NCI-H146 (cell line): ENCODE measurements at places on chromosomes 5 and 9.
A peak's percentile ranks its signal among the peaks of the same experiment; 100 is the strongest.

DNA sequence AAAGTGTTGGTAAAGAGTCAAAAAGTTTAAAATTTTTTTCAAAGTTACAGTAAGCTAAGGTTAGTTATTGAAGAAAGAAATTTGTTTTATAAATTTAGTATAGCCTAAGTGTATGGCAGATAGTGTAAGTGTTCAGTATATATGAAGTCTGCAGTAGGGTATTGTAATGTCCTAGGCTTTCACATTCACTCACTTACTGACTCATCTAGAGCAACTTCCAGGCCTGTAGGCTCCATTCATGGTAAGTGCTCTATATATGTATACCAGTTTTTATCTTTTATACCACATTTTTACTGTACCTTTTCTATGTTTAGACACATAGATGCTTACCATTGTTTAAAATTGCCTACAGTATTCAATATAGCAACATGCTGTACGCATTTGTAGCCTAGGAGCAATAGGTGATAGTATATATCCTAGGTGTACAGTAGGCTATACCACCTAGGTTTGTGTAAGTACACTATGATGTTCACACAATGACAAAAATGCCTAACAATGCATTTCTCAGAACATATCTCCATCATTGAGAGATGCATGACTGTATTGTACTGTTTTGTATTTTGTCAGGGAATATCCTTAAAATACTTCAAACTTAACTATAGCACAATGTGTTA, 38.5 kb downstream of the CYSTM1 start:
- DNase-seq = no peak

DNA sequence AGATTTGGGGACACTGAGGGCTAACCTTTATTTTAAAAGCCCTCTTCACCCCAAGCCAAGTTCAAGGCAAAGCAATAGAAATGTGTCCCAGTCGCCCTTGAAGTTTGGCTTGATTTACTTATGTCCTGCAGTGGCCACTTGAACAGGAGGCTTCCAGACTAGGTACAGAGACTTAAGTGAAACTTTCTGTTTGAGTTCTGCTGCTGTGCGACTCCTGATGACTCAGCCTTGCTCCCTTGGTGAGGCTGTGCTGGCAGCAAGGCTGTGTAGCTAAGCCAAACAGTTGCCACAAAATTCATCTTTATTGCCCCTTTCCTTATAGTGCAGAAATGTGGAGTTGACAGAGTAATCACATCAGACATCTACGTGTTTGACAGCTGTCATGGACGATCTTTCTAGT, 68.8 kb upstream of the NTRK2 start:
- no peak for DNase-seq

- DNase-seq = no peak
Observed at GRCh38 chr5:81315336-81315735, 13.9 kb downstream of the ZCCHC9 start.

DNA sequence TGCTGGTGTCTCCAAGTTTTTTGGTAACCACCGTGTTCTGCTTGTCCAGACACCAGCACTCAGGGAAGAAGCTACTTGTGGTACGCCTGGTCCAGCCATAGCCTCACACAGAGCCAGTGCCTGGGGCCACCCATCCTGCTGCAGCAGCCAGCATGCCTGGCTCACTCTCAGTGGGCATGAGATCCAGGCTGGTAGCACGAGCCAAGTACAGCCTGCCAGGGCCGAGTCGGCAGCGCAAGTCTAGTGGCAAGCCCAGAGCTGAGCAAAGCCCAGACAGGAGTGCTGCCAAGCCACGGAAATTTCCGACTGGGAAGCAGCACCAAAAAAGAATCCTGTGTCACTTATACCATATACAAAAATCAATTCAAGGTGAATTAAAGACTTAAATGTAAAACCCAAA, 36.3 kb upstream of the FBXL17 start:
- DNase-seq = no peak

DNA sequence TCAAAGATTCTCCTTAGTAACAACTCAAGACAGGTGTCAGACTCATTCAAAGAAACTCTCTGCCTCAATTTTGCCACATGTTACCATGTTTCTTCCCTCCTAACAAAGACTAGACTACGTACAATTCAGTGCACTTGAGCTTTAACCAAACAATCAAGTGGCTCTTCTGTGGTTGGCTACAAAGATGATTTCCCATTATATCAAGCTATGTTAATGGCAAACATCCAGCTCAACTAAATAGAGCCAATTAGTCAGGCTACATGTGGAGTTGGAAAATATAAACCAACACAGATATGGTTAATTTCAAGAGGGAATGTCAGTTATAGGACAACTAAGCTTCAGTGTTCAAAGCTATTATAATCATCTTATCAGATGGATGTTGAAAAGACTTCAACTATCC, 29.2 kb upstream of the ADRA1B start:
- DNase-seq = no peak

DNA sequence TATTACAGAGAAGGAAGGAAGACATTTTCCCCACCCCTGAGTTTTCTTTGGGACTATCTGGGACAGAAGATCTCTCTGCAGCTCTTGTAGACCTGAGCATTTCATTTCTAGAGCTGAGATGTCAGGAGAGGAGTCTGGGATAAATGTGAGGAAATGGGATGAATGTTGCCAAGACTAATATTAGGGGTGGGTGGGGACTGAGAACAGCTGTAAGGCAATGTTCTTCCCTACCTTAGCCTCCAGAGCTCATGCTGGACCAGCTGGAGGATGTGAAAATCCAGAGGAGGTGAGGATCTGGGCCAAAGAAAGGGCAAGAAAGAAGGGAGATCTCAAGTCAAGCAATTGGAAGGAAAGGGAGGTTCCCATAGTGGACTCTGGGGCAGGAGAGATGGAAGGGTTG, 23.1 kb upstream of the FOXD1 start:
- no peak for DNase-seq

DNA sequence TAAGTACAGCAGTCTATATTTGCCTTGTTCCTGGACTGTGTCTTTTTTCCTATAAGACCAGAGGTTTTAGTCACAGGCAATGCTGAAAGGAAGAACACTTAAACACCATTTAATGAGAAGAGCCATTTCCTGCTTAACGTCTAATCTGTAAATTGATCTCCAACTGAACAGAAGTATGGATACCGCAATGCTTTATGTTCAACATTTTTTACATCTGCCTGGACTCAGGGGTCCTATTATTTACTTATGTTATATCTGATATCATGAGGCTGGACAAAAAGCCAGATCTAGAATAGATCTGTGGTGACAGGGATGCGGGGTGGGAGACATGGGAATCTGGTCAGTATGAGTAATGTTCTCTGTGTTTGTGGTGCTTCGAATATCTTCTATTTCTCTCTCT, 334.6 kb upstream of the MPDZ start:
- DNase-seq = no peak

GRCh38 chr5:165834891-165835290, 2329.5 kb downstream of the MAT2B start:
- no peak for DNase-seq

DNA sequence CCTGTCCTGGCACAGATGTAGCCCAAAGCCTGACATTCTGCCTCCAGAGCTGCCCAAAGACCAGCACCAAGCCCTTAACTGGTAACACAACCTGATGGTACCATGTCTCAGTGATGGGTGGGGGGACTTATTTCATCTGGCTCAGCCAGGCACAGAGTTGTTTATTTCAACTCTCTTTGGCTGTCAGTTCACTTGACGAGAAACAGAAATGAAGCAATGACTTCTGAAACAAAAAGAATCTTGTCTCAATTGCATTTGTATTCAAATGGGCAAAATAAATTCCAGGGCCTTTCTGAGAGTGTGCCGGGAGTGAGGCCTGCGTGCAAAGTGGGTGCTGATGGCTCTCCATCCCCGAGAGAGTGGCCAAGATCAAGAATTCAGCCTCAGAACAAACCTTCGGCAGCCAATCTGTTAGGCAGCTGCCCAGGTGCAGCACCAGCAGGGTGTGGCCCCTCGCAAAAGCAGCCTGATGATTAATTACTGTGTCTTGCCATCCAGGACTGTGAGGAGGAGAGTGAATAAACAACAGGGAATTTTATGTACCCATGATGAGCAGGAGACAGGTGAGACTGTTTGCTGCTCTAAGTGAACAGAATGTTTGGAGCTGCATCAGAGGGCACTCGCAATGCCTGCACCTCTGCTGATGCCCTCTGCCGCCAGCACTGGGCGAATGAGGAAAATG, 238.0 kb downstream of the HSPA4 start:
- DNase-seq = peak; percentile 75

GRCh38 chr9:79764374-79764773, 192.6 kb downstream of the TLE4 start:
- DNase-seq = no peak

GRCh38 chr5:76548525-76549229, 74.5 kb downstream of the F2RL2 start:
- DNase-seq = no peak

- no peak for DNase-seq
Observed at GRCh38 chr9:126459546-126459945, 132.9 kb downstream of the MVB12B start.

DNA sequence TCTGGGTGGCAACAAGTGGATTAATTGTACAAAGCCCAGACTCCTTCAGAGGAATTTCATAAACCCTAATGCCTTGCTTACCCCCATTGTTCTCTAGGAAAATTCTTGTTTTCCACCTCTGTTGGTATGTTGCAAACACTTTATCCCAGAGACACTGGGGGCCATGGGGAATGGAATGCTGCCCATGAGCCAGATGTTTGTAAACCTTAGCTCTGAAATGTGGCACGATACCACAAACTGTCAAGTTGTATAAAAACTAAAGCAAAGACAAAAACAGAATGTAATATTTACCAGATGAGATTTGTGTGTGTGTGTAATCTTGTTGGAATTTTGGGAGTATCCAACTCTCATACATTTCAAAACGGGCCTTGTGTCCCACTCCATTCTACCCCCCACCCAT, 465.0 kb downstream of the EBF1 start:
- DNase-seq = no peak

DNA sequence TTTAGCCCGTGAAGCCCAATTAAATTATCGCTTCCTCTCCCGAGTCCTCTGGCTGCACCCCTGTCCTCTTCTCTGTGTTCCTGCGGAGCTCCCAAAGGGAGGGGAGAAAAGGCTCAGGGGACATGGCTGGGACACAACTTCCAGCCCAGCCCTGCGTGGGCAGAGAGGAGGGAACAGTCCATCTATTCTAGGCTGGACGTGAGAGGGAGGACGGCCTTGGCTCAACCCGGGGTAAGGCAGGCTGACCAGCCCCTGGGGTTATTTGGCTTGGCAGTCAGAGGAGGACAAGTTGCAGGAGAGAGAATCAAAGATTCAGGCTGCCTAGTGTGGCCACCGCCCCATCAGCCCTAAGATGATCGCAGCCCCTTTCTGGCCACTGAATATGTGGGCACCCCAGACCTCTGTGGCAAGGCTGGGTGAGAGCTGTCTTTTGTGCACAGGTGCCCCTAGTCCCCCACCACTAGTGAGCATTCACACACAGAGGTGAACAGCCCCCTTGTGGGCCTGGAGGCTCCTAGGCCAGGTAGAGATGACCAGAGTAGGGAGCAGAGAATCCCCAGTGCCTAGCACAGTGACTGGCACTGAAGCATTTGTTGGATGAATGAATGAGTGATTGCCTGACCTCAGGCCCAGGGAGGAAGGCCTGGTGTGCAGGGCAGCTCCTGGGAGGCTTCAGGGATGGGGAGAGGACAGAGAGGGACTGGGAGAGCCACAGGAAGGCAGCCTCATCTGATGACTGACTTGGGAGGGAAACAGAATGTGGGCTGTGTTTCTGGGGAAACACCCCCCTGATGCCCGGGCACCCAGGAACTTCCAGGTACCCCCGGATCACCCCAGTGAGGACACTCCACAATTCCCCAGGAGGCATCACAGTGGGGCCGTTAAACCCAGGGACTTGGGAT, 133.9 kb downstream of the C9orf50 start:
- DNase-seq = no peak

- peak; percentile 20 for DNase-seq
Observed at GRCh38 chr9:34993502-34994259, 4.1 kb downstream of the DNAJB5 start.

- no peak for DNase-seq
Observed at GRCh38 chr9:112049811-112050516, 125.1 kb downstream of the SUSD1 start.

- no peak for DNase-seq
Observed at GRCh38 chr9:79940919-79941318, 369.2 kb downstream of the TLE4 start.

- DNase-seq = no peak
Observed at GRCh38 chr5:1804001-1804690, 2.9 kb downstream of the NDUFS6 start.

GRCh38 chr5:127801751-127802476, 98.7 kb downstream of the CCDC192 start:
- DNase-seq = no peak

GRCh38 chr9:15231788-15232635, 75.0 kb downstream of the TTC39B start:
- DNase-seq = peak; percentile 58

GRCh38 chr5:81949462-81949861, 22.4 kb upstream of the ATG10 start:
- no peak for DNase-seq

DNA sequence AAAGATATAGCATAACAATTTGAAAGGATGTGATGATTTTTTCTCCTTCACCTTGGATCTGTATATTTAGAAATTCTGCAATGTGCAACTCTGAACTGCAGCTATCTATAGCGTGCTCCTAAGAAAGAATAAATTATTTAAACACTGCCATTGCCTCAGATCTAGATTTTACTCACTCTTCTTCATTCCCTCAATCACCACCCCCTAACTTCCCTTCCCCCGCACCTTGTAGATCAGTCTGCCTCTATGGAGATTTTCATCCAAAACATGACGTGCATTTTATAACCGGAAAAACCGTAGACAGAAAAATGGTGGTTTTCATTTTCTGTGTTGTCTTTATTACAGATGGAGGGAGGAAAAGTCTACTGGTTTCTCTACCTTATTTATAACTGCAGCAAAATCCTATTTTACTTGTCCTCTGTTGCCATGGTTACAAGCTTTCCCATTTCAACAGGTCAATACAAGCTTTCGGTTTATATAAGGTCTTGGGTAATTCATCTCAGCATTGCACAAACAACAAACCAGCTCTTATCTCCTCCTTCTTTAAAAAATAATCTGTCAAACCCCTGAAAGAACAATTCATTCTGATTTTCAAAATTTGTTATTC, 480.0 kb downstream of the TAF11L14 start:
- peak; percentile 1 for DNase-seq

- DNase-seq = no peak
Observed at GRCh38 chr5:110054240-110054639, 364.5 kb downstream of the MAN2A1 start.

- no peak for DNase-seq
Observed at GRCh38 chr5:88845081-88845697, 37.8 kb downstream of the MEF2C start.

- DNase-seq = no peak
Observed at GRCh38 chr5:123344816-123345426, 78.3 kb downstream of the CEP120 start.

DNA sequence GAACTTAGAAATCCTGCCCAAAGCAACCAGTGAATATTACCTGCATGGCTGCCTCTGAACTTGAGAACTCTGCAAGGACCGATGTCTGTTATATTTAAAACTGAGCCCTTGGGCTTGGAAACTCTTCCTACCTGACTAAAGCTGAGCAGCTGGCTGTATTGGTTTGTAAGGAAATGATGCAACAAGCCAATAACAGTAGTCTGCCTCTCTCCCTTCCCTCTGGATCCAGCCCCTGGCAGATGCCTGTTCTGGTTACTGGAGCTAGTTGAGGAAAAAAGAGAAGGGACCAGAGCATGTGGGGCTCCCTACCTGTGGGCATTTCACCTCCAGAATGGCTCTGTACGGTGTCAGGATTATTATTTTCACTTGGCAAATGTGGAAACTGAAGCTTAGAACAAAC, 34.7 kb downstream of the SH3RF2 start:
- DNase-seq = no peak

GRCh38 chr9:107744873-107745272, 255.3 kb upstream of the KLF4 start:
- DNase-seq = no peak

GRCh38 chr5:51373880-51374523, 9.2 kb upstream of the ISL1 start:
- DNase-seq = peak; percentile 50
